Immature natural killer cell (primary cell): ENCODE measurements at places on chromosomes 2 and 18. TPM values are rescaled to one million over a fixed set of nuclear protein-coding genes. Genes with fewer than 3 reads are reported as not detected.

GRCh38 chr2:45256173-45256866, 247.1 kb upstream of the SIX2 start:
- H3K36me3 ChIP-seq, result no peaks in the 10 kb centered on the region
- no peak overlapping the region for H3K27ac ChIP-seq
- DNase-seq, result no peak
- H3K27me3 ChIP-seq, result no peaks in the 10 kb centered on the region
- H3K4me3 ChIP-seq, result no peak overlapping the region

DNA sequence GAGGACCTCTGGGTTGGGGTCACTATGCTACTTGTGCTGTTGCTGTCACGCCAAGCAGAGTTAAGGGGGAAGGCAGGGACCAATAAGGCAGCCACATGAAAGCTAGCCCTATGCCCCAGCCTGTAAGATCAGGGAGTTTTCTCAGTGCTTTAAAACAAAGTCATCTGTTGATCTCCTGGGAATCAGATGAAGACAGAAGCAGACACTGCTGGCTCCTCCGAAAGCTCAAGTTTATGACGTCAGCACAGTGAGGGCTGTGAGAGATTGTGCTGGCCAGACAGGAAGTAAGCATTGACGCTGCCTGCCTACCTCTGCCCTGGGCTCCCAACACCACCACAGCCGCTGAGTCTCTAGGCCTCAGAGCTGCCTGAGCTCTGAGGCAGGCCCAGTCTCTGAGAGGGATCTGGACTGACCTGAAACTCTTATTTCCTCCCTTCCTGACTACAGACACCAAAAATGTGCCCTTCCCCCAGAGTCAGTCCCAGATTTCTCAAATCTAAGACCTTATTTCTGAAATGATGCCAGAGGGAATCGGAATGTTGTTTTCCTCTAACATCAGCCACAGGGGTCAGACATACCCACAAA, 118.1 kb upstream of the EPAS1 start:
- peak; percentile 85 for DNase-seq
- peak overlapping the region; percentile 88 for H3K27ac ChIP-seq
- peaks cover 47% of the 10 kb centered on the region for H3K4me1 ChIP-seq
- peaks cover 3% of the 10 kb centered on the region for H3K36me3 ChIP-seq

DNA sequence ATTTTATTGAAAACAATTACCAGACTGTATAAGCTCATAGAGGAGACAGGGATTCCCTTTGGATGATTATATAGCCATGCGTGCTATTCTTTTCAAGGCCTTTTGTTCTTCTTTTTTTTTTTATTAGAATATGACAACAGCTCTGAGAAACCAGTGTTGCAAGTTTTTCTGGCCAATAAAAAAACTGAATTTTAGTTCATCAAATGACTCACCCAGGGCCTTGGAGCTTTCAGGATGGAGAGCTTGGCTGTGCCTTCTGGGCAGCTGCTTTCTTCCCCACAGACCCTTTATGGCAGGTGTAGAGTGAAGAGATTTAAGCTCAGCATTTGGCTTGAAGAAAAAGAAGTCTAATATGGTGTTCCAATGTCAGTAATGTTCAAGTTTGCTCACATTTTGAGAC, 497.9 kb upstream of the FANCL start:
- no peak overlapping the region for H3K4me3 ChIP-seq
- H3K36me3 ChIP-seq, result no peaks in the 10 kb centered on the region
- H3K27ac ChIP-seq, result no peak overlapping the region
- H3K4me1 ChIP-seq, result no peaks in the 10 kb centered on the region

DNA sequence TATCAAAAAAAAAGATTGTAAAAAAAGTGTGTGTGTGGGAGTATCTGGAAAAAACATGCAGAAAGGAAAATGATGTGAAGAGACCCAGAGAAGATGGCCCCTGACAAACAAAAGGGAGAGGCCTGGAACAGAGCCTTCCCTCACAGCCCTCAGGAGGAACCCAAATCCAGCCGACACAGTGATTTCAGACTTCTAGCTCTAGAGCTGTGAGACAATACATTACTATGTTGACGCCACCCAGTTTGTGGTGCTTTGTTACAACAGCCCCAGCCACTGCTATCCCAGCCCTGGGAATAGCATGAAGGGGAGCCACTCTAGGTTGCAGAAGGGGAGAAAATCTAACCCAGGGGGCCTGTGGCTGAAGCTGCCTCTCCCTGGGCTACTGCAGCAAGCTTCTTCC, 59.0 kb upstream of the ZBTB7C start:
- no peak for DNase-seq
- peaks cover 1% of the 10 kb centered on the region for H3K27me3 ChIP-seq

DNA sequence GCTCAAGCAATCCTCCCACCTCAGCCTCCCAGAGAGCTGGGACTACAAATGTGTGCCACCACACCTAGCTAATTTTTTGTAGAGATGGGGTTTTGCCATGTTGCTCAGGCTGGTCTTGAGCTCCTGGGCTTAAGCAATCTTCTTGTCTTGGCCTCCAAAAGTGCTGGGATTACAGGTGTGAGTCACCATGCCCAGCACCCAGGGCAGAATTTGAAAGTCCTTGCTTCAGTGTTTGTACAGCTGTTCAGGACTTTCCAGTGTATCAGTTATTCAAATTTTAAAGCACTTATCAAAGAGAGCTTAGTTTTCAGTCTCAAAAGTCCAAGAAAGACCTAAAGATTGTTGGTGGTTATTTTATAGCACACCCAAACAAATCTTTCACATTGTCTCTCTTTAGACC, 43.6 kb upstream of the VPS54 start:
- no peak overlapping the region for H3K4me3 ChIP-seq
- no peaks in the 10 kb centered on the region for H3K4me1 ChIP-seq
- DNase-seq, result no peak

DNA sequence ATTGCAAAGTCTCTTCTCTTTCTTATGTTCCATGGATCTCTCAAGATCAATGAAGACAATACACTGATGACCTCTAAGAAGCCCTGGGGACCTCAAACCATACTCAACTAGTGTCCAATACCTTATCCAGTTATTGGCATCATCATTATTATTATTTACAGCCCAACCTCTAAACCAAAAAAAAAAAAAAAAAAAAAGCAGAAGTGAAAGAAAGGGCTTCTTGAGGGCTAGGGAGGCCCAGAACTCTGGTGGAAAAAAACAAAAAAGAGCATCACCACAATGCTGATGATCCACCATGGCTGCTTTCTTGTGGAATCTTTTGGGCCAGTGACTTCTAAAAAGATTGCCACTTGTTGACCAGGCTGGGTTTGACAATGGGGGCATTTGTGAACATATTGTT, 324.9 kb downstream of the LPIN1 start:
- peaks cover 59% of the 10 kb centered on the region for H3K4me1 ChIP-seq
- DNase-seq, result no peak
- no peak overlapping the region for H3K27ac ChIP-seq
- H3K36me3 ChIP-seq, result no peaks in the 10 kb centered on the region
- H3K4me3 ChIP-seq, result peak overlapping the region; percentile 18

FIGN gene
- polyA plus RNA-seq, result not detected

FN1 gene
- not detected for polyA plus RNA-seq
